Thyroid gland (tissue), 4 donors: ENCODE measurements at places on chromosomes 5 and 9. TPM values are rescaled to one million over a fixed set of nuclear protein-coding genes. Genes with fewer than 3 reads are reported as not detected.
A peak's percentile ranks its signal among the peaks of the same experiment; 100 is the strongest.

Gene PPP2R2B
- 1.1 TPM for total RNA-seq

DNA sequence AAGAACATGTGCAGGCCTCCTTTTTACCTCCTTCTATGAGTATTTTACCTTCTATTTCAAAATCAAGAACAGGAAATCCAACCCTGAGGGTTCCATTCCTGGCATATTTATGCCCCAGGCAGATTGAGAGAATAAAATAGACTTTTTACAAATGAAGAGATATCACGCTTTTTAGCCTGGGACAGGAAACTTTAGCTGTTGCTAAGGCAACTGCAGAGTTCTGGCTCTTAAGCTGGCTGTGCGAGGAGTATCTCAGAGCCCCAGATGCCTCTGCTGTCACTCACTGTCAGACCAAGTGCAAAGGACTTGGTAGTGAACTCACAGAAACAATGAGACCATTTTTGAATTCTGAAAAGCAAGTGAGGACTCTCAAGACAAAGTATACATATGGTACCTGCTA lies 69.5 kb upstream of the HSPB3 start:
- no peak overlapping the region for H3K27ac ChIP-seq
- H3K27me3 ChIP-seq, result no peaks in the 10 kb centered on the region
- no peaks in the 10 kb centered on the region for H3K4me1 ChIP-seq
- no peak overlapping the region for H3K4me3 ChIP-seq
- H3K36me3 ChIP-seq, result no peaks in the 10 kb centered on the region
- DNase-seq, result no peak

DNA sequence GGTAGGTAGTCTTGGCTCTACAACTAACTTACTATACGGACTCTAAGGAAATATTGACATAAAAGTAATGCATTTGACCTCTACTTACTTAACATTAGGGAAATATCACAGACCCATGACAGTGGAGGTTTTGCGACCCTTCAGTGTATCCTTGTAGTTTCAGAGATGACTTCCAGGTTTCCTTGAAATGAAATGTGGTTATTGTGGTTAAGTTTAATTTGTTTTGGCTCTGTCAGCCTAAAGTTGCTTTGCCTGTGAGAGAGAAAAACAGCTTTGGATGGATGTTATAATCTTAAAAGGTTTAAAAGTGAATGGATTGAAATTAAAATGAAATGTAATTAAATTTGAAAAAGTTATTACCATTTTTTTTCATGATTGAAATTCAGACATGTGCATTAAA lies 42.9 kb downstream of the LRRTM2 start:
- no peak overlapping the region for H3K4me3 ChIP-seq
- DNase-seq, result no peak
- peaks cover 30% of the 10 kb centered on the region for H3K4me1 ChIP-seq
- H3K27me3 ChIP-seq, result no peaks in the 10 kb centered on the region
- no peak overlapping the region for H3K27ac ChIP-seq

Gene QRFP
- not detected for total RNA-seq

- no peak for DNase-seq
- H3K4me3 ChIP-seq, result no peak overlapping the region
- H3K27ac ChIP-seq, result no peak overlapping the region
- no peaks in the 10 kb centered on the region for H3K36me3 ChIP-seq
- H3K4me1 ChIP-seq, result no peaks in the 10 kb centered on the region
These were observed 123.6 kb downstream of the ACTBL2 start for GRCh38 chr5:57358796-57359592.

DNA sequence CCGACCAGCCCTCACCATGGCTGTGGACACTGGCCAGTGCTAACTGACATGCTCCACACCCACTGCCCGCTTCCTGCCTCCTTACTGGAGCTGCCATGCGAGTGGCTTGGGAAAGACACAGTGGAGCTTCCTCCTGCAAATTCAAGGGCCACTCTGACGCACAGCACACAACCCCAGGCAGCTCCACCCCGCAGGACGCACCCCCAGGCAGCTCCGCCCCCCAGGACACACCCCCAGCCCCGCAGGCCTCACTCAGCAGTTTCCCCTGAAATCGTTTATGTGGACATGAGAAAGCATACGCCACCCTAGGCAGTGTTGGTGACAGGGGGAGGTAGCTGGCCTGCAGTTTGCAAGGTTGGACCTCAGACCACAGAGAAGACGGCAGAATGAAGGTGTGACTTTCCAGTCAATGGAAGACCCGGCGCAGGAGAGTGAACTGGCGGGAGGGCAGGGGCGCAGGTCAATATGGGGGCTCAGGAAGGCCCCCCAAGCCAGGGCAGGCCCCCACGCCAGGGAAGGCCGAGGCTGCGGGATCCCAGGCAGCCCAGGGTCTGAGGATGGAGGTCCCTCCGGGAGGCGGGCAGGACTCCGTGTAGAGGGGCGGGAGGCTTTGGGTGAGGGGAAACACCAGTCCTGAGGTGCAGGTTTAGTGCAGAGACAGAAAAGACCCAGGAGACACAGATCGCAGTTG lies 21.6 kb downstream of the LPCAT1 start:
- no peak for DNase-seq
- no peaks in the 10 kb centered on the region for H3K36me3 ChIP-seq
- no peaks in the 10 kb centered on the region for H3K27me3 ChIP-seq
- no peak overlapping the region for H3K27ac ChIP-seq
- H3K4me1 ChIP-seq, result no peaks in the 10 kb centered on the region
- H3K4me3 ChIP-seq, result no peak overlapping the region

- no peaks in the 10 kb centered on the region for H3K27me3 ChIP-seq
- DNase-seq, result no peak
- H3K36me3 ChIP-seq, result no peaks in the 10 kb centered on the region
- peaks cover 2% of the 10 kb centered on the region for H3K4me1 ChIP-seq
- H3K4me3 ChIP-seq, result no peak overlapping the region
These were observed 162.5 kb upstream of the GAS1 start for GRCh38 chr9:87109851-87110250.

DNA sequence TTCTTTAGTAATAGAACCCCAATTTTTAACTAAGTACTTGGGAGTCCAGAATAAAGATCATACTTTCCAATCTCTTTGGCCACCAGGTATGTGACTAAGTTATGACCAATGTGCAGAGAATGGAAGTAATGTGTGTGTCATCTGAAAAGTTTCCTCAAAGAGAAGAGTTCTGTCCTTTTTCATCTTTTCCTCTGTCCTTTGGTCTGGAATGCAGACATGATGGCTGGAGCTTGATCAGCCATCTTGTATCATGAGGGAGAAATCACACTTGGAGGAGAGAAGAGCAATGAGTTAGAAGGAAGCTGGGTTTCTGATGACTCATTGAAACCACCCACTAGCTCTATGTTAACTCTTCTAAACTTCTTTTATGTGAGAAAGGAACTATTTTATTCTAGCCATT lies 5.5 kb upstream of the CPEB4 start:
- no peak for DNase-seq
- H3K4me3 ChIP-seq, result no peak overlapping the region
- no peaks in the 10 kb centered on the region for H3K27me3 ChIP-seq
- H3K27ac ChIP-seq, result peak overlapping the region; percentile 9

DNA sequence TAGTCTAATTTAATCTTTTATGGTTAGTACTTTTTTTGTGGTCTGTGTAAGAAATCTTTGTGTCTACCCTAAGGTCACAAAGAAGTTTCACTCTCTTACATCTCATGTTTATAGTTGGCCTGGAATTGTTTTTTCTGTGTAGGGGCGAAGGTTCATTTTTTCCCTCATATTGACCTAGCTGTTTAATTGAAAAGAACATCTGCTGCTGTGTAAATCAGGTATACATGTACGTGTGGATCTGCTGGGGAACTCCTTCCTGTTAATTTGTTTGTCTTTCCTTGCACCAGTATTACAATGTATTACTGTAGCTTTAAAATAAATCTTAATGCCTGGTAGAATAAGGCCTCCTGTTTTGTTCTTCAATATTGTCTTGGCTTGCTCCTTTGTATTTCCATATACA lies 37.8 kb downstream of the EXOSC2 start:
- H3K27ac ChIP-seq, result peak overlapping the region; percentile 31
- no peak overlapping the region for H3K4me3 ChIP-seq
- DNase-seq, result no peak
- H3K27me3 ChIP-seq, result no peaks in the 10 kb centered on the region
- peaks cover 34% of the 10 kb centered on the region for H3K4me1 ChIP-seq
- no peaks in the 10 kb centered on the region for H3K36me3 ChIP-seq

DNA sequence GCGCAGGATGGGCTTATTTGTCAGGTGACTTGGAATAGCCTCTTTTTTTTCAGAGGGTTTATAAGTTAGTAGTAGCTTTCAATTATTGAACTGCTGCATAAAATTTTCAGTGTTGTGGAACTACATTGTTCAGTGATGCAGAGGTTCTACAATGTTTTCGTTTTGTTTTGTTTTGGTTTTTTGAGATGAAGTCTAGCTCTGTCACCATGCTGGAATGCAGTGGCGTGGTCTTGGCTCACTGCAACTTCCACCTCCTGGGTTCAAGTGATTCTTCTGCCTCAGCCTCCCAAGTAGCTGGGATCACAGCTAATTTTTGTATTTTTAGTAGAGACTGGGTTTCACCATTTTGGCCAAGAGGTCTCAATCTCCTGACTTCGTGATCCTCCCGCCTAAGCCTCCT lies 22.0 kb downstream of the NUP188 start:
- H3K36me3 ChIP-seq, result peaks cover 51% of the 10 kb centered on the region
- no peak overlapping the region for H3K4me3 ChIP-seq
- DNase-seq, result no peak
- no peaks in the 10 kb centered on the region for H3K27me3 ChIP-seq
- no peak overlapping the region for H3K27ac ChIP-seq
- H3K4me1 ChIP-seq, result no peaks in the 10 kb centered on the region

DNA sequence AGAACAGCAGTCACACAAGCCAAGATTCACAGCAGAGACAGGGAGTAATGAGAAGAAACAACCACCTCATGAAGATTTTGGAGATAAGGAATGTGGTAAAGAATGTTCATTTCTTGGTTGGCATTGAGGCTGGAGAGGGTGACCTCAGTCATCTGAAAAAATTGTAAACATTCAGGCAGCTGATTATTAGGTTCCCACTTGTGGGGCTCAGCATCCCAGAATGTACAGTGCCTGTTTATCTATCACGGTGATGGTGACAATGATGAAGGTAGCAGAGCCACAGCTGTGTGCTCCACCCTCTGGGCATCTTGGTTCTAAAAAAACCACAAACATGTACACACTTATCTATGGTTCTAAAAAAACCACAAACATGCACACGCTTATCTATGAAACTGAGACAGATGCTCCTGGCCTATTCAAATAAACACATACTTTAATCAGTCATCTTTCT lies 143.9 kb upstream of the MOCS2 start:
- no peak for DNase-seq
- H3K27ac ChIP-seq, result no peak overlapping the region
- H3K27me3 ChIP-seq, result no peaks in the 10 kb centered on the region
- no peaks in the 10 kb centered on the region for H3K36me3 ChIP-seq
- H3K4me1 ChIP-seq, result no peaks in the 10 kb centered on the region

- H3K36me3 ChIP-seq, result no peaks in the 10 kb centered on the region
- no peak overlapping the region for H3K4me3 ChIP-seq
- no peaks in the 10 kb centered on the region for H3K27me3 ChIP-seq
- H3K4me1 ChIP-seq, result peaks cover 11% of the 10 kb centered on the region
- H3K27ac ChIP-seq, result no peak overlapping the region
These were observed 231.9 kb downstream of the ADAMTSL1 start for GRCh38 chr9:18705796-18706392.

- DNase-seq, result no peak
- H3K27ac ChIP-seq, result peak overlapping the region; percentile 23
- H3K4me3 ChIP-seq, result no peak overlapping the region
- no peaks in the 10 kb centered on the region for H3K27me3 ChIP-seq
- H3K36me3 ChIP-seq, result no peaks in the 10 kb centered on the region
These were observed 1111.8 kb downstream of the TAF11L14 start for GRCh38 chr5:18745988-18746615.

Gene WNK2
- 0.94 TPM for total RNA-seq

Gene ASTN2
- total RNA-seq, result 3.5 TPM

DNA sequence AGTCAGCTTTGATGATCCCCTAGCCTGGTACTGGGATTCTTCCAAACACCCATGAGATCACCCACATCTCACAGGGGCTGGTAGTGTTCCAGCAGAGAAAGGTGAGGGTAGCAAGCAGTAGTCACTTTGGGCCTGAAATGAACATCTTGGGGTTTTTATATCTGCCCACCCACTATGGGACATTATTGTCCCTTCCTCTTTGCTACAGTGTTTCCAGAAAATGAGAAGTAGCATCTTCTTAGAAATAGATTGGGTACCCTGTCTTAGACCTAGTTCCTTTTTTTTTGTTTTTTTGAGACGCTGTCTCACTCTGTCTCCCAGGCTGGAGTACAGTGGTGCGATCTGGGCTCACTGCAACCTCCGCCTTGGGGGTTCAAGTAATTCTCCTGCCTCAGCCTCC lies 249.2 kb upstream of the ANKRD55 start:
- no peak for DNase-seq
- no peaks in the 10 kb centered on the region for H3K36me3 ChIP-seq
- H3K27ac ChIP-seq, result peak overlapping the region; percentile 95
- no peaks in the 10 kb centered on the region for H3K27me3 ChIP-seq

Gene GALNT12
- total RNA-seq, result 28.0 TPM

Gene SLC34A3
- total RNA-seq, result not detected

DNA sequence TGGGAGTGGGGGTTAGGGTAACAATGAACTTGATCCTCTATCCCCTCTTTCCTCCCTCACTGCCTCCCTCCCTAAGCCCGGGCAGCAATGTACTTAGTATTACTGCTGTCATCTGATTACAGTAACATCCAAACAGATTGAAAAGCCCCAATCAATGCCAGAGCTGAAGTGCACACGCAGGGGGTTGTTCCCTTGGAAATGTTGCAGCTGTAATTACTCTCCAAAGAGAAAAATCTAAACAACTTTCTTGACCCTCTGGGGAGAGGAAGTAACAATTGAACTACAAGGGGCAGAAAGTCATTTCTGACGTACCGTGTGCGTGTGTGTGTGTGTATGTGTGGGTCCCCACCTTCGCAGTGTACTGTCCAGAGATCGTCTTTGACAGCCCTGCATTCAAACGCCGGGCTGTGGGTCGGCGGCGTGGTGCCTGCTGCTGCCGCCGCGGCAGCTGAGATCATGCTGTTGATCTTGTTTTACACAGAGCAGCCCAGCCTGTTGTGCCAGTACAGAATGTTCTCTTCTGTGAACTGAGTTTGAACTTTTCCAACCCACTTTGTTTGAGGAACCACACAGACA lies 66.0 kb upstream of the KLF9 start:
- peaks cover 66% of the 10 kb centered on the region for H3K4me1 ChIP-seq
- H3K27me3 ChIP-seq, result no peaks in the 10 kb centered on the region
- H3K27ac ChIP-seq, result peak overlapping the region; percentile 90
- H3K4me3 ChIP-seq, result no peak overlapping the region

GRCh38 chr5:91925249-91925648 lies 542.1 kb upstream of the ARRDC3 start:
- no peaks in the 10 kb centered on the region for H3K36me3 ChIP-seq
- H3K4me3 ChIP-seq, result no peak overlapping the region
- no peak overlapping the region for H3K27ac ChIP-seq

DNA sequence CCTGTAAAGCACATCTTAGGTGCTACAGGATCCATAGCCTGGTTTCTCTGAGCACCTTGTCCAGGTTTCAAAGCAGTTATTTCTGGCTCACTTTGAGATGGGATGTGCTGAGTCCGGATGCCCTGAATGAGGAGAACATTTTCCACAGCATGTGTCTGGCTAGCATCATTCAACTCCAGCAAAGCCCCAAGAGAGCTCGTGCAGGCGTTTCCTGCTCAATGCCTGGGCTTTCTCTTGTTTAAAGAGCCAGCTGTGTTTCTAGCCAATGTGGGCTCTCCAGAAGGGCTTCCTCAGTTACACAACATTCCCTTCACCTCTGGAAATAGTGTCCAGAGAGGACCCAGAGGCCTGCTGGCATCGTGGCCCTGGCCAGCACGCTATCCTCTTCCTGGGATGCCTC lies 411.7 kb downstream of the DMAC1 start:
- no peak overlapping the region for H3K4me3 ChIP-seq
- H3K27me3 ChIP-seq, result no peaks in the 10 kb centered on the region
- no peak overlapping the region for H3K27ac ChIP-seq
- no peaks in the 10 kb centered on the region for H3K36me3 ChIP-seq

Gene CTSV
- 1.0 TPM for total RNA-seq
